ENCODE measurements at places on chromosomes 4 and X.

DNA sequence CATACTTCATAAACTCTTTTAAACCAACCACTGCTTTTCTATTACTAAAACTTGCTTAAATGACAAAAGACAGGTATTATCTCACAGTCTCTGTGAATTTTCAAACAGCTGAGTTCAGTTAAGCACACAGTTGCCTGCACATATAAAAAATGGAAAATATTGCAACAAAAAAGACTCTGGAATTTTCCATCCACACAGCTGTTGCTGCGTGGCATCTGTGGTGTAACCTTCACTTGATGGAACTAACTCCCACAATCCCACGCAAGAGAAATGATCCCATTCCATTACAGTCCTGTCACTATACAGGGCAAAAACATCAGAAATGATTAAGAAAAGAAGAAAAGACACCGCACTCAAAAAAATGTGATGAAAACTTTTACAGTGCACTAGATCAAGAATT lies 149.8 kb upstream of the TBL1X start:
- DNase-seq = no peak

GRCh38 chr4:152073351-152074087 lies 312.7 kb upstream of the GATB start:
- DNase-seq = no peak

GRCh38 chr4:48905363-48906015 lies 1.1 kb downstream of the OCIAD2 start:
- no peak for DNase-seq

GRCh38 chr4:182451441-182451840 lies 208.2 kb downstream of the TENM3 start:
- no peak for DNase-seq

GRCh38 chrX:126825566-126826193 lies 6.2 kb downstream of the PRR32 start:
- no peak for DNase-seq

GRCh38 chr4:95898226-95898625 lies 58.3 kb downstream of the PDHA2 start:
- DNase-seq = no peak

DNA sequence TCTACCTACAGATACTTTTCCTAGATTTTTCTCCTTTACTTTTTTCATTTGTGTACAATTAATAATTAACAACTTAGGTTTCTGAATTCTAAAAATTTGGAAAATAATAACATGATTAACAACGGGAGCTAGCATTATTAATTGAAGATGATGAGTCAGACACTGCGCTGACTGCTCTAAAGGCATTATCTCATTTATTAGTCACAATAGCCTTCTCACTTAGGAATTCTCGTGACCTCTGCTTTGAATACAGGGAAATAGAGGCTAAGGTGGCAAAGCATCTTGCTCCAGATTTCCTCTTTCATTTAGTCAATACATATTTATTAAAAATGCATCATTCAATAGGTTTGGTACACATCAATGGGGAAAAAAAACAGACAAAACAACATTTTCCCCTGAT lies 441.3 kb downstream of the PCDH18 start:
- no peak for DNase-seq

DNA sequence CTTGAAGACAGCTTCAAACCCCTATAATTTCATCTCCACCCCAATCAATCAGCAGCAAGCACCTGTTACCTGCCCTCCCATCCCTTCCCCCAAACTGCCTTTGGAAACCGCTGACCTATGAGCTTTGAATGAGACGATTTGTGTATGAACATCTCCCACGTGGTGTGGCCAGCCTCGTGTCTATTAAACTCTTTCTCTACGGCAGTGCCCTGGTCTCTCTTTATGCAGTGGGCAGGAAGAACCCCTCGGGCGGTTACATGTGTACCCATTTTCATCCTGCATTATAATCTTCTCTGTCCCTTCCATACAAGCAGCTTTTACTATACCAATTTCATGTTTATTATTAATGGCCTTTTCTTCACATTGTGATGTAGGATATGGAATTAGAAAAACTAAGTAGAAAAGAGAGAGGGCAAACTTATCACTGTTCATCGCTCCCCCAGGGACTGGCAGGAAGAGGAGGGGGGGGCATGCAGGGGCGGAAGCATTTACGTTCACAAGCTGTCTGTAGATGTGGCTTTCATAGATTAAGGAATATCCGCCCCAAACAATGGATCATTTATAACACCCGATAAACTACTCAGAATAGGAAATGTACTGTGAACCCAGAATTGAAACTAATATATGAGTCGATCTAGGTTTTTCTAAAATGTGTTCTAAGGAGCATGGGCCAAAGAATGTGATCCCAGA lies 95.5 kb upstream of the ZNF518B start:
- DNase-seq = no peak

DNA sequence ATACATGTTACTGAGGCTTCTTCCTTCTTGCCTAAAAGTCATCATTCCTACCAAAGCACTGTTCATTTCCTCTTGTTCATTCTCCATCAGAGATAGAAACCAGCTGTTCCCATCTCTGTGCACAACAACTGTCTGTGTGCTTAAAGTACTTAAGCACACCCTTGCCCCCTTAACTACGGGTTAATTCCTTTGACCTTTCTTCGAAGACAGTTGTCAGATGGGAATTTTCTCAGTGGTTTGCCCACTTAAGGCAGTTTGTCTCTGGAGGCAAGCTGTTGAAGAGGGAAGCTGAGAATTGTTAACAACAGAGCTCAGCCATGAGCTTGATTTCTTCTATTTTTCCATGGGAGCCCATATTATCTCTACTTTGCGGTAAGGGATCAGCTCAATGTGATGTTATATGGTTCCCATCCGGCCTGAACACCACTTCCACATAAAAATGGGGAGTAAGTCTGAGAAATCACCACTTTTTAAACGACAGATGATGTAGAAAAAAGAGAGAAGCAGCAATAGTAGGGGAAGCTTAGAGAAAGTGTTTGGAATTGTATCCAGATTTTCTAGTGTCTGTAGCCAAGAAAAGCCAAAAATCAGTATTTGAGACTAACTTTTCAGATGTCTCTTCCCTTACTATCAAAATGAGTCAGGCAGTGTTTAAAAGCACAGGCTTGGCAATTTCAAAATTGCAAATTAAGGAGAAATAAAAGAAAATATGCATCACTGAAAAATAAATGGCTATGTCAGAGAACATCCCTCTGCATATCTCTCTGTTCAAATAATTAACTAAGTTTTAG lies 194.4 kb downstream of the SLIT2 start:
- DNase-seq = no peak

- no peak for DNase-seq
These were observed 23.0 kb upstream of the CPLX1 start for GRCh38 chr4:848803-849477.

DNA sequence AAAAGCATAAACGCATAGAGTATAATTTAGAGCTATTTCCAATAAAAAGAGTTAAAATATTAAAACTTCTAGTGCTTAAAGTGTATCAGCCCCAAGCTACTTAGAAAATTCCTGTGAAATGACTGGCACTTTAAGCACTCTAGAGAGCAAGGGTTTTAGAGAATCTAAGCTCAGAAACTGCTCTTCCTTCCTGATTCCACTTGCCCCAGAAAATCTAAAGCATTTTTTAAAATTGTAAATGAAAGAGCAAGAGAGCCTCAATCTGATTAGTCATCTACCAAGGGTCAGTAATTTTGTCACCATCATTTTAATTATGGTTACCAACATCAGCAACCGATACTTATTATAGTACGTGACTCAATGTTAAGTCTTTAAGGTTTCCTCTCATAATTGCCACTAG lies 25.0 kb downstream of the CTPS2 start:
- no peak for DNase-seq

- DNase-seq = no peak
These were observed 899 bp upstream of the TMPRSS11D start for GRCh38 chr4:67884701-67885100.

- DNase-seq = no peak
These were observed 9.1 kb upstream of the PHOX2B start for GRCh38 chr4:41757521-41758156.

DNA sequence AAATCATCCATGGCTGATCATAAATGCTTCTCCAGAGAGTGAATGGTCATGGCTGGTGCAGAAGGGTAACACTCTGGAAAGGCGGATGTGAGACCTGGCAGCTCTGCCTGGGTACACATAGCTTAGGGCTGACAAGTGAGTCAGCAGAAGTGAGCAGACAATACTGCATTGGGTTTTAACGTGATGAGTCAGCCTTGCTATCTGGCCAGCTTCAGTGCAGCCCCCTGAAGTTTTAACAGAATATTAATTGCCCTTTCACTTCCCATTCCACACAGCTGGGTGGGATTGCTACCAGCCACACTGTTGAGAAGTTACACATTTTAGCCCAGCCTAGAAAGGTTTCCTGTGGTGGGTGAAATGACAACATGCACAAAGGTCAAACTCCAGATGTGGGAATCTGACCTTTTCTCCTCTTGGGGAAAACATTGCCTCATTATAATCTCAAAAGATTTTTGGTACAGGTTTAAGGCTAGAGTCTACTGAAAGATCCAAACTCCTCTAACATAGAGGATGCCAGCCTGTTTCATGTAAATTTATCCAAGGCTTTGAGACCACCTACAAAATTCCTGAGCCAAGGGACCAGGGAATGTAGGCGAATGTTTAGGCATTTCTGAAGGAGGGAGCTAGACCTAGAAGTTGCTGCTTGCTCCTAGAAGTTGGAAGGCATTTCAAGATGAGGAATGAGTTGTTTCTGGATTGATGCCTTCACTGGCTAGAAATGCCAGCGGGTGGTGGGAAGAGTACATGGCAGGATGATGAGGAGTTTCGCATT lies 230.3 kb upstream of the PGRMC2 start:
- DNase-seq = no peak

GRCh38 chr4:140099983-140100382 lies 54.0 kb downstream of the MAML3 start:
- no peak for DNase-seq

GRCh38 chr4:109816082-109816442 lies 500 bp downstream of the GAR1 start:
- DNase-seq = peak; percentile 29

GRCh38 chr4:164779811-164780216 lies 25.9 kb downstream of the SMIM31 start:
- peak; percentile 12 for DNase-seq

DNA sequence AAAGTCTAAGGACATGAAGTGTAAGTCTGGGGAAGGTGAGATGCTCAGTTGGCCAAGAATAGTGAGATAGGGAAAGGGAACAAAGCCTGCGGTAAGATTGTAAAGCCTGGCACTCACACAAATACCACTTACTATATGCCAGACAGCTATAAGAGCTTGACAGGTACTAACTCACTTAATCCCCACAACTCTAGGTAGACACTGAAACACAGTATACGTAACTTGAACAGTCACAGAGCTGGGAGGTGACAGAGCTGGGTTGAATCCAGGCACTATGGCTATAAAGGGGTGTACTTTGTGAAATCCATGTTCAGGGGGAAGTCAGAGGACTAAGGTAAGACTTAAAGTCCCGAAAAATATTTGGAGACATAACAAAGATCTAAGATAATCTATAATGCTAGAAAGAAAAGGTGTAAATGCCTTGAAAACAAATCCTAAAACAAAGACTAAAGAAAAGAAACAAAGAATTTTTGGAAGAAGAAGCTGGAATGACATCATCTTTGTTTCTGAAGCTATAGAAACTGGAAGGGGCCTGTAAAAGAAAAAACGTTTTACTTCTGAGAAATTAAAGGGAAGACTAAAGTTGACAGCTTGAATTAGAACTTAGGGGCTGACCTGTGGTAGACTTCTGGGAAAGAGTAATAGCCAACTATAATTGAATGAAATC lies 172.5 kb downstream of the PPP3CA start:
- no peak for DNase-seq

DNA sequence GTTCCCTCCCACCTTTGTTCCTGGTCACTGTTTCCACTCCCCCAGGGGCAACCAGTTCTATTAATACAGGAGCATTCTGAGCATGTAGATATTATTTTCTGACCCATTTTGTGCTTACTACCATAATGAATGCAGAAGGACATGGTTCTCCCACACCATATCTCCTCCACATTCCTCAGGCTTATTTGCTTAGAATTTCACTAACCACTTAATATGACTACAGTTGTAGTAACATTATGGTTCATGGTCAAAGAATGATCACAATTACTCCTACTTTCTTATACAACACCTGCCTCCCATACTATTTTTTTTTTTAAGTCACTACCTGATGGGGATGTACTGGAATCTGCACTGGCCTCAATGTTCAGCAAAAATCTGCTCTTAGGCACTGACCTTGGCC lies 7.5 kb upstream of the FAM184B start:
- DNase-seq = no peak

DNA sequence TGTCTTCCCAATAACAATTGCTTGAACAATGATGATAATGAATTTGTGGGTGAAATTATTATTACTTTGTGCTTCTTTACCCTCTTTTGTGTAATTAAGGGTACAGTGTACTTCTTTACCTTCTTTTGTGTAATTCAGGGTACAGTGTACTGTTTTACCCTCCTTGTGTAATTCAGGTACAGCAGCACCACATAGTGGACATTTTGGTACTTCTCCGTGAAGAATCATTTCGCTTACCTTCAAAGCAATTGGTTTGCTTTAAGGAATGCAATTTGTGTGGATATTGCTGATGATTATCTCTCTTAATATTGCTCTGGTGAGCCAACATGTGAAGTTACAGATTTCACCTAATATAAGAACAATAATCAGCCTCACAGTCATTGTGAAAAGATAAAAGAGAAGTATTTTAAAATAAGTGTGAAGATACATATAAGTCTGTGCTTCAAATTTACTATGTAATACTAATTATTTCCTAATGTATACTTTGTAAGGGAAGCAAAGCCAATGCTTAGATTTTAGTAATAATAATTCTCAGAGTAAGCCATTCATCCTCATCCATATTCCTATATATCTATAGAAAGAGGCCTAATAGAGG lies 27.2 kb upstream of the SEC24B start:
- DNase-seq = peak; percentile 41

DNA sequence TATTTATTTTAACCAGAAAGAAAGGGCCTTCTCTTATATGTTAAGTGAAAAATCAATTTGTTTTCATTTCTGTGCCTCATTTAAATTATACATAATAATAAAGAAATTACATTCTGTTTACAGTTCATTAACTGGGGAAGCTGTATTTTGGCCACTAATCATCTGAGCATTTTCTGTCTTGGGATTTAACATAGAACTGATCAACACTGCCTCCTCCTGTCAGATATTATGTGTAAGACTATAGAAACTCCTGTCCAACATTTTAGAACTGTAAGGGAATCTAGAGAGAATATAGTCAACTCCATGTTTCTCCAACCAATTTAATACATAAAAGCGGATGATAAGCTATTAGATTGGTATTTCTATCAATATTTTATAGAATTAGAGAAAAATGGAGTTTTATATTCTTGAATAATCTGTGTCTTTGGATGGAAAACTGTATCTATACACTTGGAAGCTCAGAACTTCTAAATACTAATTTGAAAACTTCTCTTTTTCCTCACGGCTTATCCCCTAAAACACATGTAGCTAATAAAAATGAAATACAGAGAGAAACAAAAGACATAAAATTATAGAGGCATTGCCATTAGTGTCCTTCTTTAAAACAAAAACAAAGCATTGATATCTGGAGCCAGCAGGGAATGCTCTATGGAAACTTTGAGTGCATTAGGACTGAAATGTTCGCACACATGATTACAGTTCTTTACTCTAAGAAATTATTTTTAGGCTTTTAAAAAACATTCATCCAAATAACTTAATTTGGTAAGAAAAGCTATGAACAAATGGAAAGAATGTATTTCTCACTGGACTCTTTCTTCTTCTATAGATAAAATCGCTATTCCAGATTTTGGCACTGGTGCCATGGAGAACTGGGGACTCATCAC lies 33.1 kb downstream of the ENPEP start:
- DNase-seq = no peak

All from naive thymus-derived CD8-positive, alpha-beta T cell (primary cell).